ENCODE measurements at places on chromosomes 7 and 10. TPM values are rescaled to one million over a fixed set of nuclear protein-coding genes. Genes with fewer than 3 reads are reported as not detected.

The KIAA1549 gene
- polyA plus RNA-seq, result 14.6 TPM

The NAT16 gene
- polyA plus RNA-seq, result 0.12 TPM

The ZNF775 gene
- polyA plus RNA-seq, result 5.9 TPM

The HGF gene
- 22.1 TPM for polyA plus RNA-seq

The EBF3 gene
- 1.9 TPM for polyA plus RNA-seq

DNA sequence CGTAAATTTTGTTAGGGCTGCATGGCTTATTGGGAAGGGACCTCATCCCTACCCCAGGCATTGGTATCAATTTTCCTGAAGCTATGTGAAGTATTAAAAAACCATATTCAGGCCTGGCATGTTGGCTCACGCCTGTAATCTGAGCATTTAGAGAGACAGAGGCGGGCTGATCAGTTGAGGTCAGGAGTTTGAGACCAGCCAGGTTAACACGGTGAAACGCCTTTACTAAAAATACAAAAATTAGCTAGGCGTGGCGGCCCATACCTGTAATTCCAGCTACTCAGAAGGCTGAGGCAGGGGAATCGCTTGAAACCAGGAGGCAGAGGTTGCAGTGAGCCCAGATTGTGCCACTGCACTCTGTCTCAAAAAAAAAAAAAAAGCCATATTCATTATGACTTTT is 7.1 kb downstream of the TASOR2 start:
- no peak for DNase-seq

GRCh38 chr10:97685395-97685958 is 1.6 kb downstream of the AVPI1 start:
- no peak for DNase-seq

DNA sequence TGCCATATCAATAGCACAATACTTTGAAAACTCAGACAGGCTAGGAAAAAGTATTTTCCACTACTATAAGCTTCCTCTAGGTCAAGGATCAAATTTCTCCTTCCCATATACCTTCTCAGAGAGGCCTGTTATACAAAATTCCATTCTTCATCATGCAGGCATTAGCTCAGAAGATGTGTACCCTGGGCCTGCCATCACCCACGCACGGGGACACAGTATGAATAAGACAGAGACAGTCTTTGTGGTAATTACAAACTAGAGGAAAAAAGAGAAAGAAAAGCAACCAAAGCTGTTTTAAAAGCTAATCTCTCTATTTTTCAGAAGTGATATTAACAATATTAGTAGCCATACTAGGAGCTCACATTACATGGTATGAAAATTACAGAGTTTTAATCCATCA is 236.8 kb upstream of the AOAH start:
- DNase-seq, result no peak

DNA sequence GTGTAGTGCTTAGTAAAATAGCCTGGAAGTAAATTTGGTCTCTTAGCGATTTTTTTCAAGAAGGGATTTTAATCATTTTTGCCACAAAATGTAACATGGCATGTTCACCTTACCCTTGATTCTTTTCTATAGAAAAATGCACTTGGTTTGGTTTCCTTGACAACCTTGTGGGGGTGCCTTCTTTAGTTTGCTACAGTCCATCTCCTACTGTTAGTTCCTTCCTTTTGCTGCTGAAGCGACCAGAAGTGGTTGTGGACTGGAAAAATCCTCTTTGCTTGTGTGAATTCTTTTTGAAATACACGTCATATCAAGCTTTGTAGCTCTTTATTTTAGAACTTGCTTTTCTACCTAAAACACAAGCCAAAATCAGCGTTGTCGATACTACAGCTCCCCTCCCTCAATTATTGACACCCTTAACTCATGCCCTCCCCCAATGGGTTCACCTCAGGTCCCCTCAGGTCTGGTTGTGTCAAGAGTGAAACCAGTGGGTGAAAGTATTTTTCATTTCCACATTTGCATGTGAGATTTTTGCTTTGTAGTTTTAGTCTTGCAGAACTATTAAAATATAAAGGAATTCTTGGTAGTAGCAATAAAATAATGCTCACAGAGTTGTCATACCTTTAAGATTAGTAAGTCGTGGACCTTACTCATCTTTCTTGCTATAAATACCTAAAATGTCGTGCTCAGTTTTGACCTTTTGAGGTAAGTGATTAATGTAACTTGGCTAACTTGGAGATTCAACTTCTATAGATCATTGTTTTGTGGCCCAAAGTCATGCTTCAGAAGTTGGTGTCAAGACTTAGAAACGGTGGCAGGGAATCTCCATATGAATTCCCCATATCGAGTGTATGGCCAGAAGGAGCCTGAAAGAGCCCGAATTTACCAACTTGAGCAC is 1.5 kb downstream of the ACTR3B start:
- no peak for DNase-seq

DNA sequence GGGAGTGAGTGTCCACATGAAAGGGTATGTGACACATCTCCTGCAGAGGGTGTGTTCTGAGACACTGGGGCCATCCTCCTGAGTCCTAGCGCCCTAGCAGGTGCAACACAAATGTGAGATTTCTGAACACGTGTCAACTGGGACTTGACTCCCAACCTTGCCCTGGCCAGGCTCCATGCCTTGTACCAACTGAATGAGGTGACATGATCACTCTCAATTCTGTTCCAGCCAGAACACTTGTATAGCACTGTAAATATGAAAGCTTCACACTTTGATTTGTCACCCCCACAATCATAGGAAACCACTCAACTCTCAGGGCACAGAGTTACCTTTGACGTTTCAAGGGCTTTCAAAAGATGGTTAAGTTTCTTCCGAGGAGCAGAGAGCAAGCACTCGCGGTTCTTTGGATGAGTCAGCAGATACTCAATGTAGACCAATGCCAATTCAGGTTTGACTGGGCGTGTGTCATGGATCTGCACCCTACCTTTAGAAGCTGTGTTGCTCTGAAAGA is 48.6 kb downstream of the NCAPG2 start:
- no peak for DNase-seq

DNA sequence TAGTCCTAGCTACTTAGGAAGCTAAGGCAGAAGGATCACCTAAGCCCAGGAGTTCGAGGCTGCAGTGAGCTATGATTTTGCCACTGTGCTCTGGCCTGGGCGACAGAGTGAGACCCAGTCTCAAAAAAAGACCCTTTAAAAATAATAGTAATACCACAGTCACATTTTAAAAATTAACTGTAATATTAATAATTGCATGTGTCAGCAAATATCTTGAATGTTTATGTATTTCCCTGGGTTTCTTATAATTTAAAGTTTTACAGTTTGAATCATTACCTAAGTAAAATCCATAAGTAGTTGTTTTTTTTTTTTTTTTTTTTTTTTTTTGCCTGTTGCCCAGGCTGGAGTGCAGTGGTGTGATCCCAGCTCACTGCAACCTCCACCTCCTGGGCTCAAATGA is 69.2 kb downstream of the LYZL2 start:
- DNase-seq, result no peak

DNA sequence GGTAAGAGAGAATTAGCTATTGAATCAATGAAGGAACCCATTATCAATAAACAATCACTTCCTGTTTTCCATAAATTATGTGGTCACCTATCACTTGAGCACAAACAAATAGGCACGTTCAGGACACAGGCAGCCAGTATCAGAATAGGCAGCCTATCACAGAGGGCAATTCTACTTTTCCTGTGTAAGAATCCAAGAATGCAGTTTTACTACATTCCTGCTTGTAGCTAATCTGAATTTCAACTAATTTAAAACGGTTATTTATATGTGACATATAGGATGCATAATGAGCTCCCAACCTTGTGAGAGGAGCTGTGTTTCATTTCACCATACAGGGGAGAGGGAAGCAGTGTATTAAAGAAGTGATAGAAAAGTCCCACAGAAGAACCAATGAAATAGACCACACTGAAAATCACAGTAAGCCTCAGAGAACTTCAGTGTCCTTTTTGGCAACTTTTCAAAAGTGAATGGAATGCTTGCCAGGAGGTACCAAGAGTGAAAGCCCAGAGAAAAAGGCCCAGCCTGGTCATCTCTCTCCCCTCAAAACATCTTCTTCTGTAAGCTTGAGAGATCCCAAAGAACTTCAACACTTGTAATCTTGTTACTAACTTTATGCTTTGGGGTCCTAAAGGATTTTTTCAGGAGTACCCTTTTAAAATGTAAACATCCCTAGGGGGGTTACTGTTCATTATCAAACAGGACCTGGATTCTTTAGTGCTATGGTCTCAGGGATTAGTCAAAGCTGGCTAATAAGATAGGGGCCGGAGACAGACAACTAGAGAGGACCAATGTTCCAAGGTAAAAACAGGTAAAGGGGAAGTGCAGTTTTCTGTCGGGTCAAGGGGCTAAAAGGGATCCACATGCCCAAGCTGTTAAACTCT is 1.3 kb downstream of the IMMP2L start:
- peak; percentile 31 for DNase-seq

DNA sequence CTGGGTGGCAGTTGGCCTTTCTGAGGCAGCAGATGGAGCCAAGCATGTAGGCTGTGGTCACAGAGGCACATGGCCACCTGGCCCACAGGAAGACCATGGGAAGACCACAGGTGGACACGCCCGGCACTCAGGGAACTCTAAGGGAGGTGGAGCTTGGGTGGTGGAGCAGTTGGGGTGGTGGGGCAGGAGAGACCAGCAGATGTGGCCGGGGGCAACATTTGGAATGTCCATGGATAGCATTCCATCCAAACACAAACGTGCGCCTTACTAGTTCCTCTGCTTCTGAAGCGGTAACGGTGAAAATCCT is 290.9 kb downstream of the PTPRN2 start:
- no peak for DNase-seq

DNA sequence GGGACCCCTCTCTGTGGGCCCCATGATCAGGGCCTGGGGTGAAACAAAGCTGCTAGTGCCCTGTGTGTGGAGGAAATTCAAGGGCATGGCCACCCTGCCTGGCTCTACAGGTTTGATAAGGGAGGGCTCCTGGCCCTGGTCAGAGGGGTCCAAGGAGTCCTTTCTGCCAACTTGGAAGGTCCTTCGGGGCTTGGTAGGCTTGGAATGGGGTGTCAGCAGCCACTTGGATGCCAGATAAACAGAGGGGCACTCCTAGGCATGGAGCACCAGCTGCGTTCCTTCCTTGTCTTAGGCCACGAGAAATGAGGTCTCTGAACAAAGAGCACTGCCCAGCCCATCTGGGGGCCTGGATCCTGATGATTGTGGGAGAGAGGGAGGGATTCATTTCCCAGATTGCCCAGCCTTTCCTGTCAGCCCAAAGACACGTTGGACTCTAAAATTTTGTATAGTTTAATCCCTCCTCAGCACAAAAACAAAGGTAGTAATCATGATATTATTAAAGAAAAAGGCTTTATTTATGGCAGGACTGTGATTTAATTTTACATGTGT is 5.1 kb downstream of the MTURN start:
- DNase-seq, result no peak

DNA sequence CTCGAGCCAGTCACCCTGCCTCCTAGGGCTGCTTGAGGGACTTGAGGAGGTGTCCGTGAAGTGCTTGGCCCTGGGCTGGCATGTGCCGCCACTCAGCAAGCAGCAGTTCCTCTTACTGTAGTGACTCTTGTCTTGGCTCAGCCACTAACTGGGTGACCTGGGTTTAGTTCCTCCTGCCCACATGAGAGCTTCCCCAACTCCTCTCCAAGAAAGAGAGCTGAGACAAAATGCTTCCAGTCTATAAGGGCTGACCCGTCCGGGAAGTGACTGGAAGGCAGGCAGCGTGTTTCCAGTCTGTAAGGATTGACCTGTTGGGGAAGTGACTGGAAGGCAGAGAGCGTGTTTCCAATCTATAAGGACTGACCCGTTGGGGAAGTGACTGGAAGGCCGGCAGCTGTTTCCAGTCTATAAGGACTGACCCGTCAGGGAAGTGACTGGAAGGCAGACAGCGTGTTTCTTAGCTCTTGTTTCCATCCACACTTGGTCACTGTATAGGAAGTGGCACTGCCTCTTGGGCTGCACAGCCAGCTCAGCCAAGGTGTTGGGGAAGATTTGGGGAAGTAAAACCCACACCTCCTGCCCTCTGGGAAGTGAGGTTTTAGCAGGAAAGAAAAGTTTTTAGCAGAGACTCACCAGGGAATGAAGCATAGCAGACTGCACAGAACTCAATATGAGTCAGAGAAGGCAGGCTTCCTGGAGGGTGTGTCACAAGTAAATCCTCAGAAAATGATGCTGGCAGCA is 53.3 kb upstream of the PPIF start:
- DNase-seq, result no peak

DNA sequence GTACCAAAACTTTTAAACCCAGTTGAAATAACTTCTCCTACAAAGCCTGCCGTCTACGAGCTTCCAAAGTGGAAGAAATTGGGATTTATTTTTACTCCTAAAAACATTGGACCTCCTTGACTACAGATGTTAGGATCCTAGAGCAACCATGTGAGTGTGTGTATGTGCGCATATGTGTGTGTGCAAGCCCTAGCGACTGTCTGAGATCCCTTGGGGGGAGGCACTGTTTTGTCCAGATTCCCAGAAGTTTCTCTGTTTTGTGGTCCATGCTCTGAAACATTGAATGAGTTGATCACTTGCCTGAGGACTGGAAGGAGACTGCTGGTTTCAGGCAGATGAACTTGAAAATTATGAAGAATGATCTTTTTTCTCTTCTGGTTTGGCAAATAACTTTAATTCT is 312.3 kb upstream of the ZNF32 start:
- DNase-seq, result no peak

DNA sequence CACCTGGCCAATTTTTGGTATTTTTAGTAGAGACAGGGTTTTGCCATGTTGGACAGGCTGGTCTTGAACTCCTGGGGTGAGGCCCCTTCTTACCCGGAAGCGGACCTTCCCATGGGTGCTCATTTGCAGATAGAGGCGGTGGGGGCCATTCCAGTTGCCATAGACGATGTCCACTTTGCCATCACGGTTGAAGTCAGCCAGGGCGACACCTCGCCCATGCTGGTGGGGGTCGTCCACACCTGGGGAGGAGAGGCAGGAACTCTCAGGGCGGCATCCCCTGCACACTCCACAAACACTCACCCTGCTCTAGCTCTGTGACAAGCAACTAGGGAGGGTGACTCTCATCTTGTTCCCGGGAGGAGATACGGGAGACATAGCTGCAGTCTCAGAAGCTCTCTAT is 54.9 kb downstream of the GOLGA7B start:
- DNase-seq, result no peak

DNA sequence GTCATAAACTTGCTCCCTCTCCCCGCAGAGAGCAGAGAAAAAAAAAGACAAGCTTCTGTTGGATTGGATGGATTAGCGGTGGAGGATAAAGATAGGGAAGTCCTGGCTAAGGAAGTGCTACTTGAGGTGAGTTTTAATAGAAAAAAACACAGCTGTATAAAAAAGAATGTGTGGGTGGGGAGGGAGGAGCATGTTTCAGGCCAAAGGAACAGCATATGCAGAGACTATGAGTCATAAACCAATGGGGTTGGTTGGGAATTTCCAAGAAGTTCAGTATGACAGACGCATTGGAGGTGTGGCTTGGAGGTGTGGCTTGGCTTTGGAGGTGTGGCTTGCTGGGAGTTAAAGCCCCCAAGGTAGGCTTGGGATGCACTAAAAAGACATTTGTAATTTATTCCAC is 103.0 kb upstream of the LSM8 start:
- DNase-seq, result no peak

- DNase-seq, result no peak
Measured at GRCh38 chr10:93462881-93463280, 19.3 kb downstream of the MYOF start.

GRCh38 chr7:83014546-83014945 is 148.1 kb downstream of the PCLO start:
- no peak for DNase-seq

Data from right lung (tissue), 10 donors.